Stimulated activated CD4-positive, alpha-beta T cell treated with anti-CD3 and anti-CD28 coated beads, TNF-alpha, amount 100 ng/mL, for 48 hours (primary cell): ENCODE measurements at places on chromosomes 12 and 14.

- DNase-seq: no peak
Measured at GRCh38 chr12:100128512-100128908, 14.2 kb downstream of the BLTP3B start.

GRCh38 chr12:89333564-89334252, 18.6 kb downstream of the DUSP6 start:
- DNase-seq: no peak

- DNase-seq: no peak
Measured at GRCh38 chr12:7709969-7710675, 1.1 kb upstream of the DPPA3 start.

- DNase-seq: no peak
Measured at GRCh38 chr12:84043355-84043754, 869.2 kb downstream of the SLC6A15 start.

GRCh38 chr12:45273717-45274271, 57.9 kb downstream of the ANO6 start:
- DNase-seq: no peak

- DNase-seq: no peak
Measured at GRCh38 chr12:6375269-6376078, at the start of gene SCNN1A. TSS of gene SCNN1A (minus strand) at chr12:6375563. CDS start at chr12:6374783, 780 bp downstream.

- DNase-seq: no peak
Measured at GRCh38 chr14:67673451-67673850, 981 bp downstream of the VTI1B start.

- no peak for DNase-seq
Measured at GRCh38 chr12:21989819-21990412, 48.7 kb upstream of the ABCC9 start.

DNA sequence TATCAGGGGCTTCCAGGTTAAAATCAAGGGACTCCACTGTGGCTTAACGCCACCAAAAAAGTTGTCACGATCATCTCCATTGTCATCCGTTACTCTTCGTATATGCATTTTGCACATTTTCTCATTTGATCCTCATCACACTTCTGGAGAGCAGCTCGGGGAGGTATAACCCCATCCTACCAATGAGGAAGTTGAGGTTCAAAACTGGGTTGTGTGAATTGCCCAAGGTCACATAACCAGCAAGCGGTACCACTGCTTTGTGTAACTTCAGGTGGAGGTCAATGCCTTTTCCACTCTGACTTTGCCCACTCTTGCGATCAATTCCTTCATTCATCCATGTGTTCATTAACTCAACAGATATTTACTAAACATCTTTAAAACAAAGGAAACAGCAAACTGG, 71.1 kb upstream of the CCND2 start:
- no peak for DNase-seq

GRCh38 chr14:96205059-96205977, 679 bp downstream of the BDKRB2 start:
- DNase-seq: no peak

DNA sequence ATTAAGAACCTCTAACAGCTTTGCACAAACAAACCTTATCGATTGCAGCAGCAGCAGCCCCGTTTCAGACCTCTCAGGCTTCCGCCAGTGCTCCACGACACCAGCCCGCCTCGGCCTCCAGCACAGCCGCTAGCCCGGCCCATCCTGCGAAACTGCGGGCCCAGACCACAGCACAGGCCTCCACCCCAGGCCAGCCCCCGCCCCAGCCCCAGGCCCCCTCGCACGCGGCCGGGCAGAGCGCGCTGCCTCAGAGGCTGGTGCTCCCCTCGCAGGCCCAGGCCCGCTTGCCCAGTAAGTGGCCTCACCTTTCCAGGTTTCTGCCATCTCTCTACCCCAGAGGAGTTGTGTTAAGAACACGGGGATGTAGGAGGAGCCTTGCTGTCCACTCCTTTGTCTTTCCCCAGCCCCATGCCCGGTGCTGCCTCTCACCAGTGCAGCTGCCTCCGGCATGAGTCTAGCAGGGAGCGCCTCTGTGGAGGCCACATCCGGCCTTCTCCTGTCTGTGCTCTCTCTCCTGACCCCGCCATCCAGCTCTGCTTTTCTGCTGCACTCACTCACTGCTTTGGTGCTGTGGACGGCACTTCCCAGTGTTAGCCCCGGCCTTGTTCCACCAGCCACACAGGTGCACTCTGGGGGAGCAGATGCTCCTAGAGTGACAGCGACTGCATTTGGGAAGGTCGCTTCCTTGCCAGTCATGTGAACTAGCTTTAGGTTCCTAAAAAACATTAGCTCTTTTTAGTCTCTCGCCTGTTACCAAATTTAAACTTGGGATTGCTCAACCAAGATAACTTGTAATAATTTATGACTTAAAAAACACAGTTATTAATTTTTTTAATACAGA, 71.5 kb downstream of the EP400 start:
- no peak for DNase-seq

DNA sequence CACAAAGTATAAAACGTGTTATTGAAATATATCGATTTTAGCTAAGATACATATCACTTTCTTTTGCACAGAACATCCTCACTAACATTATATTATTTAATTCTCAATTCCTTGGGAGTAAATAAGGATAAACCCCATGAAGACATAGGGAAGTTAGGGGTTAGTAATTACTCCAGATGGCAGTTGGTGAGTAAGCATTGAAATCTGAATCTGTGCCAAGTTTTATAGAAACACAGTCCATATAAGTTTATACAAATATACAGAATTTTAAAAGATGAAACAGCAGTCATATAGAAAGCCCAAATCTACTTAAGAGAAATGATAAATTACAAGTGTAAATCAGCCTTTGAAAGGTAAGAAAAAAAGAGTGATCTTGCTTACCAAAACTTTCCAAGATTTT, 200.4 kb upstream of the SYT10 start:
- DNase-seq: no peak

GRCh38 chr12:46370792-46371717, 1.5 kb downstream of the SLC38A2 start:
- DNase-seq: peak; percentile 90

DNA sequence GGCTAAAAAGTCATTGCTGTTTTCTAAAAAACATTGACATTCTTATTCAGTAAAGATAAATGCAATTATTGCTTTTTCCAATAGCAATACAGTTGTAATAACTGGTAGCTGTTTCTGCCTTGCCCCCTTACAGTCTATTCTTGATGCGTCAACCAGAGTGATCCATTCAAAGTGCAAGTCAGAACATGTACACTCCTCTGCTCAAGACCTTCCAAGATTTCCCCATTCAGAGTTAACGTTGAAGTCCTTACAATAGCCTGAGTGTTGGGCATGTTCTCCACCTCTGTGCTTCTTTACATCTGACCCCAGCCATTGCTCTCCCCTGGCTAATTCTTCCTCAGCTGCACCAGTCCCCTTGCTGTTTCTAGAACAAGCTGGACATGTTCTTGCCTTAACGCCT, 24.3 kb downstream of the VRK1 start:
- DNase-seq: no peak

DNA sequence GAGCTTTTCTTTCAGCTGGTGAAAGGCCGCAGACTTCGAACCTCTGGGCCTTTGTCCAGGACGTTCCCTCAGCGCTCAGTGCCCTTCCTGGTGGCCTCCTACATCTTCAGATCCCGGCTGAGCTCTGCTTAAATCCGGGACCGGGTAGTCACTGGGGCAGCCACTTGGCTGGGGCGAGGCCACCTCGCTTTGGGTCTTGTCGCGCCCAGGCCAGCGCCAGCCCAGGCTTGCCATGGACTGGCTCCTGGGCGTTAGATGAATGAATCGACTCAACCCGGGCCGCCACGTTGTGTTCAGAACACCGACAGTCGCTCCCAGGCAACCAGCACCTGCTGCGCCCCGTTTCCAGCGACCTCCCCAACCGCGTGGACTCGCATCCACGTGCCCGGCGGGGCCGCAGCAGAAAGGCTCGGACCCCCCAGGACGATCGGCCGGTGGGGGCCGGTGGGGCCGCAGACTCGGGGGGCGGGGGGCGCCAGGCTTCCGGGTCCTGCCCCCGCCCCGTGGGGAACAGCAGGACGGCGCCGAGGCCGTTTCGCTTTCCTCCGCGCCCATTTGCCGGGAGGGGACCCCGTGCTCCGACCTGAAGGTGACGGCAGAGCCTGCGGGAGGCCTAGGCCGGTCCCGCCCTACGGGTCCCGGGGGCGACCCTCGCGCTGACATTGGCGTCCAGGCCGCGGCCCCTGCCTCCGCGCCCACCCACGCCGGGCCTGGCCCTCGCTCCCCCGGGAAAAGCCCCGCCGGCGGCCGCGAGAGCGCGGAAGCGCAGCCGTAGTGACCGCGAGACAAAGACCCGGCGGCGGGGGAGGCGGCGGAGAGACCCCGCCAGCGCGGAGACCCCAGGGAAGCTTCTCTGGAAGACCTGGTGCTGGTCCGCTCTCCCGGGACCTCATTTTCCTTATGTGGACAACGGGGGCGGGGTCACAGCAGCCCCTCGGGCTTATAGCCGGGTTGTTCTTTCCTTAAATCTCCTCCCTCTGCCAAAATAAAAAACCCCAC, 37.3 kb upstream of the RCOR1 start:
- peak; percentile 39 for DNase-seq

DNA sequence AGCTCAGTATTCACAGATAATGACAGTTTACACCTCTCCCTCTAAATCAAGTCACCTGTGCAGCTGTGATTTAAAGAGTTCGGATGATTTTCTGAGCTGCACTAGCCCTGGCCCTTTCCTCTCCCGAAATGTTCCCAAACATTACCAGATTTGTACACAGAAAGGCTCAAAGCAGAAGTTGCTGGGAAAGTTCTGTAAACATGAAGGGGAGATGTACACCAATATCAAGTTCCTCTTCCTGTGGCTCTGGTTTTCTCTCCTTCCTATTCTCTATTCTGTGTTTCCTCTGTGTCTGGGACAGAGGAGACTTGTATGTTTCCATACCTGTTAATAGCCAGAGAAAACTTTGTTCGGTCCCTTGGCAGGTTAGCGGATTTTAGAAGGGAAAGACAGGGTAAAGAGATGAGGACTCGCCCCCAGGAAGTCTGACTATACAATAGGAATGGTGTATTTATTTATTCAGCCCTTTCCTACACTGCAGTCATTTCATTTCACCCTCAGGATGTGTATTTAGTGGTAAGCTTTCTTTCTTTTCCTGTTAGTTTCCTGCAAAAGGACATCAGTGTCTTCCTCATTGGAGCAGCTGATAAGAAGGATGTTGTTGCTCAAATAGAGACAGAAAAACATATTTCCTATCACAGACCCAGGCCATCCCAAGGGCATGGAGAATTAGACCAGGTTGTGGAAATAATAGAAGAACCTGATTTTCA, 7.6 kb upstream of the NUMB start:
- no peak for DNase-seq

DNA sequence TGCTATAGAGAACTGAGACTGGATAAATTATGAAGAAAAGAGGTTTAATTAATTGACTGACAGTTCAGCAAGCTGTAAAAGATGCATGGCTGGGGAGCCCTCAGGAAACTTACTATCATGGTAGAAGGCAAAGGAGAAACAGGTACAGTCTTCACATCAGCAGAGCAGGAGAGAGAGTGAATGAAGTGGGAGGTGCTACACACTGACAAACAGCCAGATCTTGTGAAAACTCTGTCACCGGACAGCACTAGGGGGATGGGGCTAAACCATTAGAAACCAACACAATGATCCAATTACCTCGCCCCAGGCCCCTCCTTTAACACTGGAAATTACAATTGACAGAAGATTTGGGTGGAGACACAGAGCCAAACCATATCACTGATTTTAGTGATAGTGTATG, 682.4 kb downstream of the SLC16A7 start:
- no peak for DNase-seq

- DNase-seq: no peak
Measured at GRCh38 chr12:117227000-117227653, 36.9 kb upstream of the FBXO21 start.

GRCh38 chr14:104206281-104206904, 68.0 kb downstream of the KIF26A start:
- no peak for DNase-seq

GRCh38 chr12:67449591-67450052, 180.5 kb downstream of the CAND1 start:
- DNase-seq: peak; percentile 7

- no peak for DNase-seq
Measured at GRCh38 chr12:20047901-20048300, 320.4 kb upstream of the PDE3A start.

GRCh38 chr14:27056586-27056985, 458.8 kb upstream of the NOVA1 start:
- DNase-seq: no peak
